Amygdala (tissue), 56 donors: ENCODE measurements at places on chromosomes 1 and 21.

GRCh38 chr21:29418813-29419212 lies 120.1 kb downstream of the BACH1 start:
- DNase-seq = no peak

- no peak for DNase-seq
These were observed at the start of gene CD1E for GRCh38 chr1:158353303-158354075. CD1E (plus strand) TSS chr1:158353894; CDS start chr1:158353989, 95 bp downstream.

DNA sequence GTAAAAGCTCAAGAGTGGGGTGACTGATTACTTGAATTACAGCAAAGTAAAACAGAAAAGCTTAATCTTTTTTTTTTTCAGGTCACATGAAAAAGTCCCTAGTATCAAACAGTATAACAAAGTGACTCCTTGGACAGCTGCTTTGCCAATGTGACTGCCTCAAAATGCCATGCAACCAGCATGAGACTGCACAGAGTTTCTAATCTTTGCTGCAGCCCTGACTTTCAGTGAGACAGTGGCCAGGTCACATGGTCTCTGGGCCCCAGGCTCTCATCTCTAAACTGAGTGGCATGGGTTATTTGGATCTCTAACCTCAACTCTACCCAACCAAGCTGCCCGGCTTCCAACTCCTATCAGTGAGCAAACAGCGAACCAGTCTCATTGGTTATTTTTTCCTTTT lies 169.0 kb downstream of the VAV3 start:
- DNase-seq = no peak

- DNase-seq = no peak
These were observed 24.5 kb upstream of the GNPAT start for GRCh38 chr1:231216498-231216897.

DNA sequence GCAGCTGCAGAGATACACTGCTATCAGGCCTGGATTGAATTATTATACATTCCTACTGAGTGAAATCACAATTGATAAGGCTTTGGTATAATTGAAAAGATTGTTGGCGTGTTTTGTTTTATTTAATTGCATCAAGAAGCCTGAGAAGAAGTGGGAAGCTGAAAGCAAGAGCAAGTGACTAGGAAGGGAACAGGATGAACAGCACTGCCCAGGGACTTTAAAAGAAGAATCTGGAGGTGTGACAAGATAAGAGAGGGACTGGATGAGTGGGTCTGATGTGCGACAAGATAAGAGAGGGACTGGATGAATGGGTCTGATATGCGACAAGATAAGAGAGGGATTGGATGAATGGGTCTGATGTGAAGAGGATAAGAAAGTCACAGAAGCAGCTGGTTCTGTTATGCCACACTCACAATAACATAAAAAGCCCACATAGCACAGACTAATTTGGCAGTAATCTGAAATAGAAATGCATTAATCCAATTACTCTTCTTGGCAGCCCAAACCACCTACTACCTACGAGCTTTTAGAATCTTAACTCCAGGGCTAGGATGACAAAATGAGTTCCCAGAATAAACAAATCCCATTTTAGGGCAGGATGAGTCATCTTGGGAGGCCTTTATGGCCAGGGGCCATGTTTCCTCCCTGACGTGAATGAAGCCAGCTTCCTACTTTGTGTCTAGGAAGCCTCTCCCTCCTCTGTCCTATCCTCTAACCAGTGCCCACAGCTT lies 129.7 kb downstream of the DUSP10 start:
- no peak for DNase-seq

DNA sequence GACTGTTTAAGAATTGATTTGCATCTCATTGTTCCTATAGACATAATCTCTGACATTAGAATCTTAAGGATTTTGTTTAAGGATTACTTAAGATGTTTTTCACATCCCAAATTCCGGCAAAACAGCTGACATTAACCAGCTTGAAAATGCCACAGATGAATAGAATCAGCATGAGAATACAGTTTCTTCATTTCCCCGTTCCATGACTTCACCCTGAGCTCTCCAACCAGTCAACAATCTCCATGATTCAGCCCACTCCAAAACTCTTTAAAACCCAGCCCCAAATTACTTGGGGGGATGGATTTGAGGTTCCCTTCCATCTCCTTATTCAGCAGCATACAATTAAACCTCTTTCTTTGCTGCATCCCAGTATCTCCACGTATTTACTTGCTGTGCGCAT lies 201.0 kb downstream of the LYPLAL1 start:
- DNase-seq = no peak

DNA sequence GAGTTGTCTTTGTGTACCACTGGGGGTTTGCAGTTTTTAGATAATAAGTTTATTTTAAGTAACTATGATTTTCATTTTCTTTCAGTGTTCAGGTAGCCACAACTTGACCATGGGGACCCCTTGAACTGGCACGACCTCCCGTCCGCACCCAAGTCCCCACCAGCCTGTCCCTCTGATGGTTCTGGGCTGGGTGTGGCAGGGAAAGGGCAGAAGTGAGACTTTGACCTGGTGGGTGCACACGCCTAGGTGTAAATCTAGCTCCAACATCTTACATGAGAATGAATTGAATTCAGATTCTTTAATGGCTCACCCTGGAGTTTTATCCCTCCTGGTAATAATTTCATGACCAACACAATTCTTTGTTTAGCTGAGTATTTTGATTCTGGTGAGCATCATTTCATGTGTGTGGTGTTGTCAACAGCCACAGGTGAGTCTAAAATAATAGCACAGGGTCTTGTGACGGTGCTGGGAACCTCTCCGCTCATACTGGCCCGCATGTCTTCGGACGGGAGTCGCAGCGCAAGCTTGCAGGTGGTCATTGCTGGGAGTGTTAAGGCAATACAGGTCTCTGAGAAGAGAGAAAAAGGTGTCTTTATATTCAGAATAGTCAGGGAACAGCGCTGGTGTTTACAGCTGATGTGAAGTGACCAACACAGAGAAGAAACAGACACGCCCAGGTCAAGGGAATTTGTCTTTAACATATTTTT lies 50.8 kb upstream of the POFUT2 start:
- DNase-seq = no peak

DNA sequence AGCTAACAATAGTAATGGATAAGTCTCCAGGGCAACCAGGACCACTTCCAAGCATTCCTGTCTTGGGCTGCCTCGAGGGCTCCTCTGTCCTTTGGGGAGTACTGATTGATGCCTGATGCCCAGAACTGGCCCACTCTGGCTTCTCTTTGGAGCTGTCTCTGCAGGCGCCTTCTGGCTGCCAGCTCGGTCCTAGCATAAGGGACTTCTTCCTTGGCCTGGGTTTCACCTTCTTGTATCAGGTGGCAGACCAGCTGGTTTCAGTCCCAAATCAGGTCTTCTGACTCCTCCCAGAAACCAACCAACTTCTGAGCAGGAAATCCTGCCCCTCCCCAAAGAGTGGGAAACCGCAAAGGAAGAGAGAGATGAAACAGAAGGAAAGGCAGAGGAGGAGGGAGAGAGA lies 10.6 kb downstream of the G0S2 start:
- no peak for DNase-seq

- DNase-seq = no peak
These were observed 33.8 kb upstream of the ID3 start for GRCh38 chr1:23593042-23593521.

DNA sequence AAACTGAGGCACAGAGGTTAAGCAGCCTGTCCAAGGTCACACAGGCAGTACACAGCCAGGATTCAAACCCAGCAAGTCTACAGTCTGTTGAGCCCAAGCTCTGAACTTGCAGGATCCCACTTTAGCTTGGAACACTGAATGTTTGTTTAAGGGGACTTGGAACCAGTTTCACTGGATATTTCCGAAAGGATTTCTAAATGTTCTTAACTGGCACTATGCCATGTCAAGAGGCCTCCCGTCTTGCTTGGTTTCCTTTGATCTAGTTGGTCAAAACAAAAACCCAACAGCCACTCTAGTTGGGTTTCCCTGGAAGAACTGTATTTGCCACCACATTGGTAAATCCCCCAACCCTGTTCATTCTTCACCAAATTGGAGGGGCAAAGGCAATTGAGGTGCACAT lies 317.6 kb upstream of the KAZN start:
- no peak for DNase-seq

DNA sequence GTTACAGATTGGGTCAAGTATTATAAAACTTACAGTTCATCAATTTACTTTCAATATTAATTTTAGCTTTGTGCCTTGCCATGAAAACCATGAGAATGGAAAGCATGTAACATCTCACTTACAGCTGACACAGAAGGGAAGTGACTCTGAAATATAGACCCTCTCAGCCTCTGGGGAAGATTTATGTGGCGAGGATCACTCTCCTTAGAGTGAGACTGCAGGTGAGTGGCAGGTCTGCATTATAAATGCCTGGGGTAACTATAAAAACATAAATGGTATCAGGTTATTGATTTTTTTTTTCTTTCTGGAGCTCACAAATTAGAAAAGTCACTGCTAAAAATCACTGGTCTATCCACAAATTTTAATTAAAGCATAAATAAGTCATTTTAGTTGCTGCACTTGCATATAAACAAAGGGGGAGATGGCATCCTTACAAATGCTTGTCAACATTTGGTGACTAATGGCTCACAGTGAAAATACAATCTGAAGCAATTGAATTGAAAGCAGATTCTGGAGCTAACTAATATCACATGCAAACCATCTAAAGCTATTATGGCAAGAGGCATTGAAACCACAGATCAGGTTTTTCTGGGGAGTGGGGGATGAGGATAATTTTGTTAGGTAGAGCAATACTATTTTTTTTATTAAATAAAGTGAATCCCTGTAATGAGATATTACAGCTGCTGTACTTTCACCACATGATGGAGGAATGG lies 200.9 kb downstream of the TM2D1 start:
- no peak for DNase-seq

GRCh38 chr1:181062836-181063428 lies 25.6 kb upstream of the IER5 start:
- no peak for DNase-seq
